Ureter (tissue), 1 donor: ENCODE measurements at places on chromosomes 2 and 18. TPM values are rescaled to one million over a fixed set of nuclear protein-coding genes. Genes with fewer than 3 reads are reported as not detected.

GRCh38 chr2:74572178-74572925 is 17.8 kb downstream of the DOK1 start:
- no peak for DNase-seq

DNA sequence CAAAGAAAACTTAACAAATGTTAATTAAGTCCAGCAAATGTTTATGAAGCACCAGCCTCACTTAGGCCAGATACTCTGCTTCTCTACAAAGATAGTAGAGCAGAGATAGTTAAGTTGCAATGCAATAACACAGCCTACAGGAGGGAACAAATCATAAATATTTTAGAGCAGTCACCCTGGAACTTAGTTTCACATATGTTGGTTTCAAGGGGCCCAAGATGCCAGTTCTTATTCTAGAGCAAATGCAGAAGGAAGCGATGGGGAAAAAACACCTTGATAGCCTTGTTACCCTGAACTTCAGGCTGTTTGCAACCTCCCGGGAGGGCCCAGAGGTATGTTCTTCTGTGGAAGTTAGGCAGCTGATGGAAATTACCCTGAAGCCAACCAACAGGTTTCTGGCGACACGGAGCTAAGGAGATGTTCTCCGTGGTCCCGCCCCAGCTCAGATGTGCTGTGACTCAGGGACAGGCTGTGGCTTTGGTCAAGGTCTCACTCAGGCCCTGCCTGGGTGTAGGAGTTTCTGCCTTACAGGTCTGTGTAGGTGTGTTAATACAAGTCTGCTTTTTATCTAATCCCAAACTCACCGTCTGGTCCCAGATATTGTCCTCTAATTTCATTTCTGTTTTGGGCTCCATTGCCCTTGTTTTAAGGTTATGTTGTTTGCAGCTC is 3.8 kb downstream of the CTIF start:
- no peak for DNase-seq

DNA sequence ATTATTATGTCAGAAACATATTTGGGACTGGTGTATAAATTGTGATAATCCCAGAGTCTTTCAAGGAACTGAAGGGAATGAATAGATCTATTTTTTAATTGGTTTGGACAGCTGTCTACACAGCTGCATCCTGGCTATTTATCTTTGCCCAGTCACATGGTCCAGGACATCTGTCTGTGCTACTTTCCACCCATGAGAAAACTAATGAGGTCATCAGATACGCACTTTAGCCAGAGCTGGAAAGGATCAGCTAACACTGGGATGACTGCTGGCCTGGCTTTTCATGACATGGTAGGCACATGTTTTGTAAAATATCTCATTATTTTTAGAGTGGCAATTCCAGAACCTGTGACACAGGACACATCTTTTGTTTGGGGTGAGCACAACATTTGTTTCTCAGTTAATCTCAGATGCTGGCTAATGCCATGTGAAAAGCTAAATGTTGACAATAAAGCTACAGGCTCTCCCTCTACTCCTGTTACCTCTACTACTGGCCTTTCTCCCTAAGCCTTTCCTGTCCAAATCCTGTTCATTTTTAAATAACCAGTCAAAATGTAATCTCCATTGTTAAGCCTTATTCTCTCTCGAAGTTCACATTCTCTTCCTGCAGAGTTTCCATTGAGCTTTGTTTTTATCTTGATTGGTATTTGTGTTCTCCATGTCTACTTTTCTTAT is 500.7 kb downstream of the RIT2 start:
- no peak for DNase-seq

GRCh38 chr18:55932675-55933074 is 344.7 kb upstream of the TCF4 start:
- DNase-seq: no peak

DNA sequence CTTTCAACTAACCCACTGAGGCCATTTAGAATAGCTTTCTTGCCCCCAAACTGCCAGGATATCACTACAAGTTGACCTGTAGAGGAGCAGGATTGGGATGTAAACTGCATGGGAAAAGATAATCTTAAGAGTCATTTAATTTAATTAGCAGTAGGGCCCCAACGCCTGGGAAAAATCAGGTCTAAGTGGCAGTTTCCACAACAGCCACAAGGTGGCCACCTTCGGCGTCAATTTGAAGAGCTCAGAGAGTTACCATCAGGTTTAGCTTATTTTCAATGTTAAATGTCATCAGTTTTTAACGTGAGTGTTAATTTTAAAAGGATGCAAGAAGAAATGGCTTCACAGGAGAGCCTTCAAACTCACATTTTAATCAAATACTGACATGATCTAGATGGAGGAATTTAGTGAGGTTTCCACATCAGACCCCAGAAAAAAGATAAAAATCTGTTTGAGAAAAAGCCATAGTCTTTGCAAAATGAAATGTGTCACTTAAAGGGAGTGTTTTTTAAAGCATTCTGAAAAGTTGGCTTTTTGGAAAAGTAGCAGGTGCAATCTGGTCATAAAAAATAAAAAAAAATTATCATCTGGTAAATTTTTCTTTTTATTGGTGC is 77.3 kb upstream of the UPP2 start:
- DNase-seq: no peak

GRCh38 chr2:120642646-120643045 is 93.0 kb upstream of the GLI2 start:
- DNase-seq: no peak

GRCh38 chr2:135494917-135495316 is 36.1 kb downstream of the ZRANB3 start:
- DNase-seq: no peak

GRCh38 chr2:207465894-207466293 is 63.9 kb upstream of the CREB1 start:
- DNase-seq: no peak

- DNase-seq: no peak
Observed at GRCh38 chr2:55901322-55901721, 22.3 kb downstream of the EFEMP1 start.

GRCh38 chr2:239724194-239724849 is 300.8 kb downstream of the NDUFA10 start:
- DNase-seq: no peak

GRCh38 chr2:63665846-63666475 is 77.2 kb downstream of the MDH1 start:
- DNase-seq: no peak

- no peak for DNase-seq
Observed at GRCh38 chr2:205924676-205925075, 161.3 kb downstream of the INO80D start.

DNA sequence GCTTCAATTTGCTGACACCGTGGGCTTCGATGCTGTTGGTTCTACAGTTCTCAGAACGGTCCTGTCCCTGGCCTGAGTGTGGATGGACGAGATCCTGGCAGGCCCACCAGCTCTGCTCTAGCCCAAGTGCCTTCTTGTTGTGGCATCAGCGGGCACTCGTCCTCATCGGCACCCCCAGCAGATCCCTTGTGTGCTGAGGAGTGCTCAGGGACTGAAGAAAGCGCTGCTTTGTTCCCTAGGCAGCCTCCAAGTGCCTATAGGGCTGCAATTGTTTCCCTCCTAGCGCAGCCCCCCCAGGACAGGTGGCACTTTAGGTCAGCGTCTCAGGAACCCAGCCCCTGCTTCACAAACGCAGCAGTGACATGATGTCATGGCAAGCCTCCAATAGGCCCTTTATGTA is 217.7 kb downstream of the AGAP1 start:
- no peak for DNase-seq

DNA sequence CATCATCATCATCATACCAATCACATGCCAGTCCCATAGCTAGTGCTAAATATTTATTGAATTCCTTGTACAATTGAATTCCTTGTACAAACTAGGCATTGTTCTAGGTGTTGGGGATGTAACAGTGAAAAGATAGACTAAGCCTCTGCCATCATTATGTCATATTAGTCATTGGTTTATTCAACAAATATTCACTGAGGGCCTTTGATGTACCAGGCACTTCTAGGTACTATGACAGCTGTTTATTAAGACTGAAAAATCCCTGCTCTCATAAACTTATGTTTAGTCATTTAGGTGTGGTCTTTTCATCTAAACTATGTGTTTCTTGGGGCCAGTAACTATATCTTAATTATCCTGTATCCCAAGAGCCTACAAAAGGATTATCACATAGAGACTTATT is 412.3 kb upstream of the ETAA1 start:
- no peak for DNase-seq

Gene CXCR1
- total RNA-seq: not detected

Gene EGR4
- total RNA-seq: not detected

Gene QPCT
- 23.6 TPM for total RNA-seq

Gene TRIP12
- 284 TPM for total RNA-seq

Gene DNAH6
- total RNA-seq: 2.2 TPM

Gene HOXD1
- total RNA-seq: 11.1 TPM

Gene CIB4
- total RNA-seq: not detected

Gene POTEC
- total RNA-seq: not detected

Gene SNORC
- 7.3 TPM for total RNA-seq
